ENCODE measurements at places on chromosomes 6 and 20. TPM values are rescaled to one million over a fixed set of nuclear protein-coding genes. Genes with fewer than 3 reads are reported as not detected.

DNA sequence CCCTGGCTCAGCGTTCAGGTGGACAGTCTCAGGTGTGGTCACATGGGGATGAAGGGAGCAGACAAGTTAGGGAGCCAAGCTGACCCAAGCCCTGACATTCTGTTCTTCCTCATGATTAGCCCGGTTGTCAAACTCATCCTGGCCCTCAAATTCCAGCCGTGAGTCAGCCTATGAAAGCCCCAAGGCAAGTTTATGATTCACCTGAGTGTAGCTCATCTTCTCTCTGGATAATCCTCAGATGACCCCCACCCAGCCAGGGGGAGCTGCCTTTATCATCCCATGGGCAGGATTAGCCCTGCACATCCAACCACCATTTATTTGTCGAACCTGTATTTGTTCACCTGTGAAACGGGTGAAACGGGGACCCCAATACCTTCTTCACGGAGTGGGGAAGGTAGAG is 161.9 kb downstream of the DHX35 start:
- DNase-seq: no peak

GRCh38 chr6:71236926-71237434 is 51.6 kb upstream of the OGFRL1 start:
- DNase-seq: no peak

Gene KCNQ5
- total RNA-seq: 2.0 TPM

Gene LY86
- total RNA-seq: 0.16 TPM

Gene METTL24
- 0.21 TPM for total RNA-seq

Gene RAET1L
- total RNA-seq: not detected

Gene DPPA5
- 6.7 TPM for total RNA-seq

DNA sequence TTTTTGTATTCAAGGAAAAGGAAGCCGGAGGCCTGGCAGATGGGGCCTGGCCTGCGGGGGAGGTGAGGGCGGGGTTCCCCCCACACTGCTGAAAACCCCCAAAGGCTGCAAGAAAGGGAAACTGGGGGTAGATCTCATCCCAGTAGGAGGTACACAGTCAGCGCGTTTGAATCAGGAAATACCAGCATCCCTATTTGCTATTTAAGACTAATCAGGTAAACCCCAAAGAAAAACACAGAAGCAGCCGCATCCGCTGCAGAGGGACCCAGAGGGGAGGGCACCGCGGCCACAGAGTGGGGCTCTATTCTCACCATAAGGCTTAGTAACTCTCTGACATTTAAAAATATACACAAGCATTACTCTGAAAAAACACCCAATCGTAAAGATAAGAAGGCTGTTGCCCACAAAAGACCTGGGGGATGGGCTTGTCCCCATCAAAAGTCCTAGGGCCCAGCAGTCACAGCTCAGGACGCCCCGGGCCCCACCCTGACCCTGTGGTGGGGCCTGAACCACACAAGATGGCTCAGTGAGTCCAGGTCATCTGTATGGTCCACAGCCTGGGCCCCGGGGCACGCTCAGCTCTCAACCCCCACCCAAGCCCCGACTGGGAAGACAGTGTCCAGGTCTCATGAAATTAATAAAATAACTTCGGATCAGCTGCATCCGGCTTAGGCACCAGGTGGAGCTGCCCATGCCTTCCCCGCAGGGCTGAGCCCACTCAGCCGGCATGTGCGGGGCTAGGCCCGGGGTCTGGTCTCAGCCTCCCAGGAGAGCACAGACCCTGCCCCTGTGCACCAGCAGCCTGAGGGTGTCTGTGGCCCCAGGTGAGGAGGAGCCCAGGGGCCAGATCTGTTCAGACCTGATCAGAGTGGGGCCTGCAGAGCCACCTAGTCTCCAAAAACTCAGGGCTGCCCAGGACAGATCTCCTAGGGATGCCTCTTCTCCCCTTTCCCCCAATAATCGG is 31.0 kb downstream of the KCNQ2 start:
- no peak for DNase-seq

GRCh38 chr20:1330075-1330830 is 1.3 kb upstream of the SDCBP2 start:
- no peak for DNase-seq

DNA sequence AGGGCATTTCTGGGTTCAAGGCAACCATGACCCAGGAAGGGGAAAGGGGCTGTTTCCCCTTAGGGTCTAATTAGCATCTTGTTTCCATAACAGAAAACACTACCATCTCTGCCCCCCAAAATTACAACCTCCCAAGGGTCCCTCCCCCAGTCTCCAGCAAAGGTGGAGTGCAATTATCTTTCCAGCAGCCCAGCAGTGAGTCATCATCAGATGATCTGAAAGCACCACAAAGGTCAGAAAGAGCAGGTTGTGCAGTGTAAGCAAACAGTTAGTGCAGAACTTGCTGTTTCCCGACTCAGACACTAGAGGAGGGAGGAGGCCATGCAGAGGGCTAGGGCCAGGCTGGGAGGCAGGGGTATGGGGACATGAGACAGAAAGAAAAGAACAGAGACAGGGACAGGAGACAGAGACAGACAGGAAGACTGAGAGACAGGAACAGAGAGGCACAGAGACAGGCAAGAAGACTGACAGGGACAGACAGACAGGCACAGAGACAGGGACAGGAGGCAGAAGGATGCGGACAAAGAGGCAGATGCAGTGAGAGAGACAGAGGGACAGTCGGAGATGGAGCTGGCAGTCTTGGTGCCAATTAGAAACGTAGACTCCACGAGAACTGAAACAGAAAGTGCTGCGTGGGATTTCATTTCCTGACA is 62.5 kb downstream of the PYGB start:
- DNase-seq: no peak

- DNase-seq: no peak
These were observed 4.1 kb downstream of the CCDC170 start for GRCh38 chr6:151497905-151498304.

- peak; percentile 82 for DNase-seq
These were observed 46.8 kb downstream of the CD24 start for GRCh38 chr6:106927531-106928398.

DNA sequence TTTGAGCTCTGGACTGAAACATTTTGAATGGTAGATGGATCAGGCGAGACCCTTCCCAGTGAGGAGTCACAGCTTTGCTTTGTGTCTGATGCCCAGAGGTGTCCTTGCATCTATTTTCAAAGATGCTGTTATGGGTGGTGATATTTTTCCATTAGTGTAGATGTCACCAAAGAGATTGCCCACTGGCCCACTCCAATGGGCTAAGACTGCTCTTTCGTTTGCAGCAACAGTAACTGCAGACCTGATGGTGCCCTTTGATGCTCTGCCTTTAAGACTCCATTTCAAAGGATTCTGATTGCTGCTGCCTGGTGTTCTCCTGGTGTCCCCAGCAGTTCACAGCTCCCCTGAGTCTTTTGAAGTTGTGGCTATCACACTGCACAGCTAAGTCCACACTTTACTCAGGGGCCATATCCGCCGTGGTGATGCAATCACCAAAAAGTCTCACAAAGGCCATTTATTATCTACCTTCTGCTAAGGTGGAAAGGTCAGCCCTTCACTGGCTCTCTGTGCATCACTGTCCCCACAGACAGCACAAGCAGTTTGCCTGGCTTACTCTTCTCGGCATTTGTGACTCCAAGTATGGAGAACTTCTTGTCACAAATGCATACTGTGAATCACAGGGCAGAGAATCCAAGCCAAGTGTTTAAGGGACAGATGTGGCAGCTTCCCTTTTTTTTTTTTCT is 56.4 kb downstream of the NOX3 start:
- DNase-seq: no peak
